ENCODE measurements at places on chromosomes 6 and 20. TPM values are rescaled to one million over a fixed set of nuclear protein-coding genes. Genes with fewer than 3 reads are reported as not detected.

GRCh38 chr20:24735263-24735662 is 213.8 kb upstream of the CST7 start:
- DNase-seq: no peak

GRCh38 chr20:5135363-5136012 is 8.7 kb downstream of the CDS2 start:
- no peak for DNase-seq

RAB44 gene
- not detected for total RNA-seq

DNA sequence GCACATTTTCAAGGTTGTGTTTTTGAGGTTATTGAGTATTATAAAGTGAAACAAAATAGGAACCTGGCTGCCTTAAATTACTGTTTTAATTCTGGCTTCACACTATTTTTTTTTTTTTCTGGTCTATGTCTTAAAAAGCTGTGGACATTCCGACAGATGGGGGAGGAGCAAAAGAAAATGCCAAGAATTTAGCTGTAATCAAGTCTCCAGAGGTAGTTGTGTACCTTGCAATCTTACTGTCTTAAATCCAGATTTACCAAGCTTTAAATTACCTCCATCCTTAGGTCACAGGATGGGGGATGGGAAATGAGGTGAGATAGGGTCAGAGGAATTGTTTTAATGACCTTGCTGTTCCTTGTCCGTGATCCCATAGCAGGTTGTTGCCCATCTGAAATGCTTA is 182.8 kb downstream of the UTRN start:
- DNase-seq: no peak

DNA sequence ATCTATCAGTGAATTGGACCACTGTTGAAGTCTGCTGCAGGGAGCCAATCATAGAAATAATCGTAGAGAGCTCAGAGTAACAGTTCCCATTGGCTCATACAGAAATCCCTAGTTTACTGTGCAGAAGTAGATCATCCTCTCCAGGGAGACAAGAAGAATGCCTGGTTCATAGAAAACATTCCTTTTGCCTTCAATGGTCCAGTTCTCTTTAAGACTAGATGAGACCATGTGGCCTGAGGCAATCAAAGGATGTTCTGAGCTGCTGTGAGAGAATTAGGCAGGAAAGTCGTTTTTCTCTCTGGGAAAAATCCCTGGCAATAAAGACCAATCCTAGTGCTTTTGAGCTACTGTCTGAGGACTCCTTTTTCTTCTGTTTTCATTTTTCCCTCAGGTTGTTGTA is 208.4 kb downstream of the CENPW start:
- DNase-seq: no peak

SLC35D3 gene
- total RNA-seq: not detected

- DNase-seq: no peak
These were observed 122.9 kb upstream of the QKI start for GRCh38 chr6:163291622-163292021.

DNA sequence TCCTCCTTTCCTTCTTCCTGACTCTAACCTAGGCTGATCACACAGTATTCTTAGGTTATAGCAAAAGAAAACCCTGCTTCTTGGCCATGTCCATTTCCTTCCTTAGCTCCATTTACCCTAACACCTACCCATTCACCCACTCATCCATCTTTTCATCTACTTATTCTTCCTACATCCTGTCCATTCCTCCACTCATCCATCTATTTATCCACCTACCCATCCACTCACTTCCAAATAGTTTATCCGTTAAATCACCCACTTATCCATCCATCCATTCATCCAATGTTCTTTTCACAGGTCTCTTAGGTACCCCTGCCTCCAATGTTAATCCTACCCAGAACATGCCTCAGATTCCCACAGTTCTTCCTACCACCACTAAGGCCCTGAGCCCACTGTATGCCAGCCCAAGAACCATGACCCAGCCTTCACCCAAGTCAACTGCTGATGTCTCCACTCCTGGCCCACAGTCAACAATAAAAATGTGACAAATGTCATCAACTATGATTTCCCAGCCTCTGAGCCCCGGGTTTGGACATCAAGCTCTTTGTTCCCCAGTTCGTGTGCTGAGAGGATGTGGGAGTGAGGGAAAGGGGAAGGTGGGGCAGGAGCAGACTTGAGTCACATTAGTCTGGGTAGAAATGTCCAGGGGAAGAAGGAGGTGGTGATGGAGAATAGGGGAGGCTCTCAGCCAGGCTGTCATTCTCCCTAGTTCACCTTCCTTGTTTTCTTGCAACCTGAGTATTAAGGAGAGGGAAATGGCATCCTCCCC is 24.4 kb downstream of the TREML4 start:
- DNase-seq: no peak

MYLK2 gene
- total RNA-seq: 0.61 TPM

GRCh38 chr6:116373300-116373699 is 2.6 kb downstream of the DSE start:
- DNase-seq: no peak

SOD2 gene
- total RNA-seq: 49.2 TPM

ARMH2 gene
- not detected for total RNA-seq

- no peak for DNase-seq
These were observed 21.2 kb downstream of the KIF16B start for GRCh38 chr20:16552015-16552414.

GRCh38 chr6:62904687-62905086 is 306.6 kb upstream of the FKBP1C start:
- no peak for DNase-seq

GRCh38 chr6:71334768-71335167 is 46.2 kb downstream of the OGFRL1 start:
- no peak for DNase-seq

GRCh38 chr6:138211048-138211581 is 7.2 kb downstream of the PBOV1 start:
- no peak for DNase-seq

EYS gene
- not detected for total RNA-seq

CPNE5 gene
- total RNA-seq: 89.8 TPM

- DNase-seq: no peak
These were observed 11.3 kb downstream of the EBF4 start for GRCh38 chr20:2703716-2704475.

- DNase-seq: no peak
These were observed 6.6 kb downstream of the TM9SF4 start for GRCh38 chr20:32116079-32116521.

SLC26A8 gene
- total RNA-seq: not detected

GRCh38 chr6:158687506-158687905 is 37.7 kb downstream of the SYTL3 start:
- no peak for DNase-seq

GRCh38 chr6:5785249-5785648 is 221.5 kb downstream of the NRN1 start:
- no peak for DNase-seq

DNA sequence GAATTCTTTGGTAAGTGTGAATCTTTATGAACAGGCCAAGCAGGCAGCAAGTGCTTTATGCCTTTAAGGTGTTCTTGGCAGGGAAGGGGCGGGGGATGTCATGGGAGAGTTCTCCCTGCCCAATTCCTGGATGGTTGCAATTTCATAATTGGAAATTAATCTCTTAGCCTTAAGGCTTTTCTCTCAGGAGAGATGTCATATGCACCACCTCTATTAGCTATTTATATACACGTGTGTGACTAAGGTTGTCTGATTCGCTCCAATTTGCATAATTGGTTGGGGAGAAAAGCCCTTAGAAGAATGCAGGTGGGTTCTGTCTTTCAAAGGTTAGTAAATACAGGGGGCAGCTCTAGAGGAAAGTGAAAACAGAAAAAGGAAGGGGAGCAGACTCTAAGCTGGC is 5.2 kb upstream of the ENPP5 start:
- DNase-seq: peak; percentile 10

GRCh38 chr20:6061544-6061943 is 7.7 kb upstream of the LRRN4 start:
- DNase-seq: no peak

DNA sequence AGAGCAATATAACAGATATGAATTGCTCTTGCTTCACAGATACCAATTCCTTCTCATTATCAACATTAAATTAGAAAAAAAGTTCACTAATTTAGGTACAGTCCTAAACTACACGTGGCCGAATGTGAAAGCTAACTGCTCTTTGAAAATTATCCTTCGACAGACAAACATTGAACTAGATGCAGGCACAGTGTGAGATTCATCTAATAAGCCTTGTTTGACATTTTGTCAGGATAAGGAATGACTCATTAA is 1.1 kb downstream of the FAM184A start:
- no peak for DNase-seq

SNRPB gene
- 351 TPM for total RNA-seq

DNA sequence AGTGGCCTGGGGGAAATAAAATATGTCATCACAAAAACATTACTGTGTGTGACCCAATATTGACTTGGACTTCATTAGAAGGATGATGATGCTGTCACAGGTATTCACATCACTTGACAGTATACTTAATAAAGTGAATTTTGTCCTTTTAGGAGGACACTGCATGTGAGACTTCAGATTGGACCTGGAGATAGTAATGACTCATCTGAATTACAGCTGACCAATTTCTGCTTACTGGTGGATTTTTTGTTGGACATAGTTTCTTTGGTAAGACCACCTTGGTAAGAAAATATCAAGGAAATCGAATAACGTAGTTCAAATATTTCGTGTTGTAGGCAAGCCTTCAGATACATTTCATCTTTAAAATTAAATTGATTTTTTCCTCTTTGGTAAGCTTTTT is 57.1 kb downstream of the DOP1A start:
- DNase-seq: no peak

DNA sequence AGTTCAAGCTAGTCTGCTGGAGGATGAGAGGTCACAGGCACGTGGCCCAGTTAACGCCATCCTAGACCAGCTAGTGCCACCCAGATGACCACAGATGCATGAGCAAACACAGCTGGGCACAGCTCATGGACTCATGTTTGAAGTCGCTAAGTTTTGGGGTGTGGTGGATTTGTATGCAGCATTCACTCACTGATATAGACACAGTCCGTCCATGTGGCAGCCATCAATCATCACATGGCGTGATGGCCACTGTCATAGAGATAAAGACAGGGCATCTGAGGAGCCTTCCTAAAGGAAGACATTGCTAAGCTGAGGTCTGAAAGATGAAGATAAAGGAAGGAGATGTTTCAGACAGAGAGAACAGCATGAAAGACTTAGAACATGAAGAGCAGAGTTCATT is 154.4 kb upstream of the JAG1 start:
- no peak for DNase-seq

GRCh38 chr20:35146299-35146919 is 727 bp downstream of the EDEM2 start:
- DNase-seq: peak; percentile 14

GRCh38 chr6:40417031-40417430 is 170.1 kb downstream of the LRFN2 start:
- no peak for DNase-seq

GRCh38 chr6:155154158-155154830 is 109.5 kb upstream of the CLDN20 start:
- DNase-seq: no peak

TCP1 gene
- total RNA-seq: 386 TPM

ZNF165 gene
- total RNA-seq: 3.2 TPM

DNA sequence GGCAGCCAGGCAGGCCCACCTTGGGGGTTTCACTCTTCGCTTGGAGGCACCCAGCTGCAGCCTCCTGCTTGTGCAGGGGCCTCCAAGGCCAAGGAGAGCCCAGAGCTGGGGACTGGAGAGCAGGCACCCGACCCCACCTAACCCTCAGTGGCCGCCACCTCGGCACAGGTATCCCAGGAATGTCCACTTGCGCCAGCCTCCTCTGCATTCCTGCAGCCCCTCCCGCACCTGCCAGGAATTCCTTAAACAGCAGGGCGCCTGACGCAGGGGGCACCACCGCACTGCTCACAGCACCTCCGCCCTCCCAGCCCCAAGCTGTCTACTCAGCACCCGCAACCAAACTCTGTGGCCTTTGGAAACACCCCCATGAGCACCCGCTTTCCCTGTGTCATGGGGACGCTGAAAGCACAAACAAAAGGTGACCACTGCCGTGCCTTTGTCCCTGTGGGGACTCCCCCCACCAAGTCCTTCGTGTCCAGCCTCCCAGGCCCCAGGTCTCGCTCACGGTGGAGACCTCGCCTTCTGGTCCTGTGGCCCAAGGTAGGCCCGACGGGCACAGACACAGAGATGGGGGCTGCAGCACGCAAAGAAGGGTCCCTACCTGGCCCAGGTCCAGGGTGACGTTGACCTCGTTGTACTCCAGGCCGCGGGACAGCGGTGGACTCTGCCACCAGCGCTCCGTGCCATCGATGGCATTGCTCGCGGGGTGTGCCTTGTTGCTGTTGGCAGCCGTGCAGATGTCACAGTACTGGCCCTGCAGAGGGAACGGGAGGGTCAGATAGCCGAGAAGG is 5.1 kb downstream of the LAMA5 start:
- DNase-seq: no peak

RNF182 gene
- total RNA-seq: not detected

DNA sequence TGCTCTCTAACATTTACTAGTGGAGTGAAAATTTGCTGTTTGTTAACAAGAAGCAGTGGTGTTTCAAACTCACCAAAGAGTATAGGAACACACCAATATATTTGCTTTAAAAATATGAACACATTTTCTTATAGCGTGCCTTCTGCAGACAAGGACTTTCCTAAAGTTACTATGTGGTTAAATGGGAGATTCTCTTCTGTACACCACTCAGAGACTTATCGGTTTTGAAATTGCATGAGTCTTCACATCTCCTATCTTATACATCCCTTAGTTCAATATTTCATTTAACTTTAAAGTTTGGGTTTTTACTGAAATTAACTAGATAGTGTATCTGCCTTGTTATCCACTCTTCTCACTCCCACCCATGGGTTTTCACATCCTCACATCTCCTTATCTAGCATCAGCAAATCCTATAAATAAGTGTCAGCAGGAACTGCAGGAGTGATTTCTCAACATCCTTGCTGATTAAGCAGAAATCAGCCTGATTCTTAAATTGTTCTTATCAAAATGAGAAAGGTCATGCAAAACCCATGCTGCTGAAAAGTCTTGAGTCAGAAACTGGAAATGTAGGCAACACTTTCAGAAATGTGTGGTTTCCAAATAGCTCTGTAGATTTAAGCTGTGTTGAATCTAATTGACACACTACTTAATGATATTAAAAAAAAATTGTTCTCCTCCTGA is 1075.6 kb upstream of the GJE1 start:
- no peak for DNase-seq

EMILIN3 gene
- total RNA-seq: not detected
